ENCODE measurements at places on chromosomes 7 and 10.

DNA sequence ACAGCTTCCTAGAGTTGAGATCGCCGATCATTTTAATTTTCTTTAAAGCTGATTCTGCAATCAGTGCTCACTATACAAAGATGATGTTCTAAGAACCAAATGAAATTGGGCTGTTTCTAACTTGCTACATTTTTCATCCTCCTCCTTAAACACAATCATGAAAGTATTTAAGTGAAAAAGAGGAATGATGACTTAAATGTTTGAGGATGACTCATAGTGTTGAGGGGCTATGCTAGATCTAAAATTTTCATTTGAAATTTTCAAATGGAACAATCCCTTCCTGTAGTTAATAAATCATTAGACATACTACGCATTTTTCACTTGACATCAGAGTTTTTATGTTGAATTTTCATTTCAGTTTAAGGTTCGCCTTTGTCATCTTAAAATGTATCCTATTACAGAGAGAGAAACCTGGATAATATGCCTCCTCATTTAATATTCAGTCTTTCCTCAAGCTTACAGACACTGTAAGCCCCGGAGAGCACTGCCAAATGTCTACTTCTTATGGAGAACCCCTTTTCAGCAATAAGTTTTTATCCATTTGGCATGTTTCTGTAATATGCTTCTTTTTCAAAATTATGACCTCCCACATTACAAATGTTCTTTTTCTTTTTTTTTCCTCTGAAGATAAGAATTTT is 499.6 kb downstream of the MAGI2 start:
- DNase-seq = peak; percentile 48

DNA sequence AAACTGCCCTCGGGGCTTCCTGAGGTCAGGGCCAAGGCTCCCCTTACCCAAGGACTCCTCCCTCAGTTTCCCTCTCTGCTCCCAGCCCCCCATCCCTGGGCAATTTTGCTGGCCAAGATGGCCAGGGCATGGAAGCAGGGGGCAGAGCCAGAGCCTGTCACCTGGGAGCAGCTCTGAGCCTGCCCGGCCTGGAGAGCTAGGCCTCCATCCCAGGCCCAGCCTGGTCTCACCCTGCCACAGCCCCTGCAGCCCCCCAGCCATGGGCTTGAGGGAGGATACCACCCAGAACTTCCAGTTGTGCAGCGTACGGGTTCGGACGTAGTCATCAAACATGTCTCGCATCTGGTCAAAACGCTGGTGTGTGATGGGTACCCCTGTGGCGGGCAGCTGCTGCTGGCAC is 17.0 kb upstream of the TBL2 start:
- no peak for DNase-seq

DNA sequence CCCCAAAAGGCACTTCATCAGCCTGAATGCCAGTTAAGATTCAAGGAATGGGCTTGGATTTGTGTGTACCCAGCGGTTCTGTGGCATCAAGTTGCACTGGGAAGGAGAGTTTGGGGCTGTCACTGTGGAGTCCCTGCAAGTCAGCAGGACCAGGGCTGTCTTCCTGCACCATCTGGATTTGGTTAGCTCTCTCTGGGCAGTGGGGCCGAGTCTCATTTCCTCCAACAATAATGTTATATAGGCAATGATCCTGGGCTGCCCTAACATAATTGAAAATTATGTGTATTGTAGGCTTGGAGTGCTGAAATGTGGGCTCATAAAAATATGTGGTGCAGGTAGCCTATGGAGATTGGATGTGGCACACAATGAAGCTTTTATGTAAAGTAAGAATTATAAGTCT is 87.2 kb downstream of the TCF7L2 start:
- peak; percentile 46 for DNase-seq

DNA sequence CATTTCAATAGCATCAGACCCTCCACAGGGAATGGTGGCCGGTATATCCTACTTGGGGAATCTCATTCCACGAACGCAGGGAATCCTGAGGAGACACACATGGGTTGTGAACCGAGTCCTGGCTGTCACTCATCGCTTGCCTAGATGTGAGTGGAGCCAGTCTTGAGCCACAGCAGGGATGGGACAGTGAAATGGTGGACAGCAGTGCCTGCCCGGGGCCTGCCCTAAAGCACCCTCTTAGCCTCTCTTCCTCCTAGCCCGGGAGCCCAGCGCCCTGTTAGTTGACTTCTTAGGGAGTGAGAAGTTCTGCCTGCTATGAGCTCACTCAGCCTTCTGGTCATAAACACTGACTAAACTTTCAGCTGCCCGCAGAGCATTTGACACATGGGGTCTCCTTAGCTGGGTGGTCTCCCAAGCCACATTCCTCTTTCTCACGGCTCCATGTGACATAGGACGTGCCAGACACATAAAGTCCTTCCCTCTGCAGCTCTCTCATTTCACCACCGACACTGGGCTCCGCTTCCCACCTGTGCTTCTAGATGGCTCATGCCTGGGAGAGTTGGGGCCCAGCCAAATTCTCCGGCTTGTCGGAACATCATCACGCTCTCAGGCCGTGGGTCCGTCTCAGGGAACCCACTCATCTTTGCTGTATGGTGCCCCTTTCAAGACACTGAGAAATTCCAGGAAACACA is 60.9 kb downstream of the TCERG1L start:
- no peak for DNase-seq
